Stimulated activated CD8-positive, alpha-beta memory T cell treated with anti-CD3 and anti-CD28 coated beads, Interleukin-7, amount 100 ng/mL, for 48 hours (primary cell): ENCODE measurements at places on chromosomes 16 and 17.

DNA sequence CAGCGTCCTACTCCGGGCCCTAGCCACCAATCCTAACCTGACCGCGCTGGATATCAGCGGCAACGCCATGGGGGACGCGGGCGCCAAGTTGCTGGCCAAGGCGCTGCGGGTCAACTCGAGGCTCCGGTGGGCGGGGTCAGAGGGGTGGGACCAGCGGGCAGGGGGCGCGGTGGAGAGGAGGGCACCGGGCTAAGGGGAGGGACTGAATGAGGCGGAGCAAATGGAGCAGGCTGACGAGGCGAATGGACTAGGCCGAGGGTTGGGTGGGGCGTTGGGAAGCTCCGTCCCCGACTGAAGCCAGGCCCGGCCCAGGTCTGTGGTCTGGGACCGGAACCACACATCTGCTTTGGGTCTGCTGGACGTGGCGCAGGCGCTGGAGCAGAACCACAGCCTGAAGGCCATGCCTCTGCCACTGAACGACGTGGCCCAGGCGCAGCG, 4.6 kb downstream of the CARMIL2 start:
- DNase-seq = no peak

- DNase-seq = no peak
These were observed 474.4 kb downstream of the SLC39A11 start for GRCh38 chr17:72618001-72618509.

- DNase-seq = no peak
These were observed 9.2 kb downstream of the UBFD1 start for GRCh38 chr16:23566724-23567123.

GRCh38 chr16:73018821-73019456, 29.0 kb downstream of the ZFHX3 start:
- DNase-seq = no peak

GRCh38 chr17:50765454-50766221, 1.7 kb downstream of the ANKRD40CL start:
- no peak for DNase-seq

DNA sequence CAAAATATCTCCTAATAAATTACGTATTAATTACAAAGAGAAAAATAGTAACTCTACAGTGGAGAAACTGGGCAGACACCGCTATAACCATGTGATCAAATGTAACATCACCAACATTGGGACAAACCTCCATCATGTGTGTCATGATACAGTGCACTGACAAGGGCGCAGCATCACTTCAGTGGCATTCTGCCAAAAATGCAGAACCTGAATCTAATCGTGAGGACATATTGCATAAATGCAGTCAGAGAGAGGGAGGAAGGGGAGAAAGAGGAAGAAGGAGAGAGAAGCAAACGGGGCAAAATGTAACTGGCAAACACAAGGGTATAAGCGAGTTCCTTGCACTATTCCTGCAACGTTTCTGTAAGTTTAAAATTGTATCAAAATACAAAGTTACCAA, 74.2 kb upstream of the MARCHF10 start:
- DNase-seq = no peak

DNA sequence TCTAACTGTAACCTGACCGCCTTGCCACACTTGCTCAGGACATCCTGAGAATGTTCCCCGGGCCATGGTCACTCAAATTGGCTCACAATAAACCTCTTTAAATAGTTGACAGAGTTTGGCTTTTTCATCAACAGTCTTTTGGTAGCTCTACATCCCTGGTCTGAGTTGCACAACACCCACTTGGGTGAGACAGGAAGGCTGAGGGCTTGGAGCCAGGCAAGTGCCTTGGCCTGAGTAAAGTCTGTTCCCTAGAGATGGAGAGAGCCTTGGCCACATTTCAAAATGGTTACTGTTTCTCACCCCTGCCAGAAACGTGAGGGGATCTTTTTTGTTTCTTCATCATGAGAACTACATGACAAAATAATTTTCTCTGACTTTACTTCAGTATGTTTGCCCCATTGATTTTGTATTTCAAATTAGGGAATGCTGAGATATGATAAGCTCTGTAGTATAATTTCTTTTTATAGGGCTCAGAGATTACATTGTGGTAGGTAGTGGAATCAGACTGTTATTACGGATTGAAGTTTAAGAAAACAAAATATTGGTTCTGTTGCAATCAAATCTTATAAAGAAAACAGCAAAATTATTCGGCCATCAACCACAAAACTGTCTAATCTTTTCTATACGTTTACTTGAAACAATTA, 53.9 kb upstream of the NETO2 start:
- DNase-seq = no peak

DNA sequence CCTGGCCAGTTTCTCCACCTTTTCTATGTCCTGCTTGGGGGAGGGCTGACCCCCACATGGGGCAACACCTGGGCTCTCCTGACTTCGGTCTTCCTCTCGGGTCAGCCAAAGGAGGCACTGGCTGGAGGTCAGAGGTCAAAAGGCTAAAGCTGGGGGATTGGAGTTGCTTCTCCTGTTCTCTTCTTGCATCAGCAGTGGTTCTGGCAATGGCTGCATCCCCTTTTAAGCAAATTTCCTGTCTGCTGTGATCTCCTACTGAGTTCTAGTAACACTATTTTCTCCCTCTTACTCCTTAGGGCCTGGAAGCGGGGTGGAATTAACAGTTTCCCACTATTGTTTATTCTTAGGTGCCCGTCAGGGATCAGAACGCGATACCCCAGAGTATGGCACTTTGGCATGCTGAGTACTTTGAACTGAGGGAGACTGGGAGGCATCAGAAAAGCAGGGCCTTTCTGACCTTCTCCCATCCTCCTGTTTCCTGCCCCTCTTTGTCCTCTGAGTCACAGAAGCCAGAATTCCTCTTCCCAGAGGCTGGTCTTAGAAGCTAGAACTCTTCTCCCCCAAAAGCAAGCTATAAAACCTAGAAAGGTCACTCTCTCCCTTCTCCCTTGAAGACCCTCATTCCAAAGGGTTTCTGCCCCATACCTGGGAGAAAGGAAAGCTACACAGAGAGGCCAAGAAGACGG, 268.2 kb downstream of the STX8 start:
- DNase-seq = no peak

DNA sequence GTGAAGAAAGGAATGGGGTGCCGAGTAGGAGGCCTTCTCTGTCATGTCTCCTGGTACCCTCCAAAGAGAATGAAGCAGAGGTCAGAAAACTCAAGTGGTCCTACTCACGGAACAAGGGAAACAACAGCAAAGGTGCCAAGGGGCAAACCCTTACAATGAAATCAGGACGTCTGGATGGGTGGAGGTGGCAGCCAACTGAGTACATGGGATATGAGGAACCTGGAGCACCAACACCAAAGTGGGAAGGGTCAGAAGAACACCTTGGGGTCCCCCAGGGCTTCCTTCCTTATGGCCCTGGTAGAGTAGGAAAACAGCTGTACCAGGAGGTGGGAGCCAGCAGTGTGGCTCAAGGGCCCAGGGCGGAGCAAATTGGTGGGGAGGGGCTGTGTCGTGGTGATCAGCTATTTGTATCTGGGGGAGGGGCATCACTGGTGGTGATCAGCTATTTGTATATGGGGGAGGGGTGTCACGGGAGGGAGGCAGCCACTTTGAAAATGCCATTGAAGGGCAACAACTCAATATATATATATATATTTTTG, 643 bp downstream of the HIGD1B start:
- no peak for DNase-seq

DNA sequence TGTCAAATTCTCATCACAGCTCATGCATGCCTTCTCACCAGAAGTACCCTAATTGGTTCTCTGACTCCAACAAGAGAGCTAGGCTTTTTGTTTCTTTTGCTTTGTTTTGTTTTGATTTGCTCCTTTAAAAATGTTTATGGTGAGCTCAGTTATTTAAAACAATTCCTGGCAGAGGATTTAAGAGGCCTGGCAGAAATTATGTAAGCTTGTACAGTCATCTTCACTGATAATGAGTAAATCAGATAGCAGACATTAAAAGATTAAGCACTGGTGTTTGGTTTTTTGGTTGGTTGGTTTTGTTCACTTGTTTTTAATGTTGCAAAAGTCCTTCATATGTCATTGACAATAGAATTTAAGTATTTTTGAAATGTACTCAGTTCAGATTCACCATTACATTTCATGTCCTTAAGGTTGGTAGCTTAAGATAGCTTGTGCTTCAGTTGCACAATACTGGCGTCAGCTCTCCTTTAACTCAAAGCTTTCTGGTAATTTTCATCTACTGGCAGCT, 378.9 kb downstream of the CDH13 start:
- no peak for DNase-seq

GRCh38 chr17:51228161-51228560, 31.7 kb downstream of the MBTD1 start:
- DNase-seq = no peak

GRCh38 chr17:81402981-81403467, 7.8 kb downstream of the BAHCC1 start:
- DNase-seq = no peak

GRCh38 chr16:77762262-77762661, 26.1 kb upstream of the VAT1L start:
- DNase-seq = no peak

GRCh38 chr17:50562242-50563091, 2.0 kb downstream of the CACNA1G start:
- DNase-seq = no peak

DNA sequence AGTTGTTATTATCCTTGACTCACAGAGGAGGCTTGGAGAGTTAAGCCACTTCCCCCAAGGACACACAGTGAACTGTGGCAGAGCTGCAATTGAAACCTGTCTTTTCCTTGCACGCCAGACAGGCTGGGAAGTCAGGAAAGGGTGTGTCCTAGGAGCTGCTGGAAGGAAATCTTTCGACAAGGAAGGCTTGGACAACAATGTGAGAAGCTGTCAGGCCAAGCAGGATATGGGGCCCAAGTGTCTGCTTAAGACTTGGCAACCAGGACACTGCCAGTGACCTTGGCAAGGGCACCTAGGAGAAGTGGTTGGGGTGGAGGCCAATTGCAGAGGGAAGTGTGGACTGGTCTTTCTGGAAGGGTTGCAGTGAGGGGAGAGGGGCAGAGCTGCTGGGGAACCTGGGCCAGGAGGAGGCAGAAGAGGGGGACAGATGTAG, 2.1 kb upstream of the CAMKK1 start:
- no peak for DNase-seq

GRCh38 chr17:61757168-61757567, 106.2 kb downstream of the BRIP1 start:
- DNase-seq = no peak

DNA sequence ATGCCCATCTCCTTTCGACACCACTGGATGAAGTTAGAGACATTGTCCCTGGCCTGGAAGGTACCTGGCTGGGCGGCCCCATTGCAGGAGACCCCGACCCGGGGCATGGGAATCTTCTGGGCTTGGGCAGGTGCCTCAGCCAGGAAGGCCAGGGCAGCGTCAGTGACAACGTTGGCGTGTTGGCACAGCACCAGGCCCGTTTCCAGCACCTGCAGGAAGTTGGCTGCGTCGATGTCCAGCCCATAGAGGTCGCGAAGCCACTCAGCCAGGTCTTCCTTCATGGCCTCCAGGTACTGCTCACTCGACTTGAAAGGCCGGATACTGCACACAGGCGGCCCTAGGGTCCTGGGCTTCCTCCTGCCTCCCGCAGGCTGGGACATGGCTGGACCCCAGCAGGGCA, 568 bp downstream of the GAS2L2 start:
- no peak for DNase-seq

DNA sequence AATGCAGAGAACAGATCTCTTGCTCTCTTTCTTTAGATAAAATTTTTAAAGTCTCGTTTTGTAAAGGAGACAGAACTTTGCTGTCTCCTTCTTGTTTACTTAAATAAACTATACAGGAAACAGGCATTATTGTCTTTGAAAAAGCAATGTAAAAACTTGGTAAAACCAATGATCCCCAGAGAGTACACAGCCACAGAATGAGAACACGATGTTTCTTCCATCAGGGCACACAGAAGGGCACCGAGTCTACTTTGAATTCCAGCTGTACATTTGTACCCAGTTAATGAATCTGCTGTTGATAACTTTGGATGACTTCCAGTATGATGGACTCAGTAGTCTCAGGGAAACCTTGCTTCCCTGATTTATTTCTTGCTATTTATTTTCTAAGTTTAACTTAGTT, 8.1 kb upstream of the TMEM100 start:
- DNase-seq = no peak

- DNase-seq = no peak
These were observed 8.8 kb downstream of the BPTF start for GRCh38 chr17:67833946-67834631.

DNA sequence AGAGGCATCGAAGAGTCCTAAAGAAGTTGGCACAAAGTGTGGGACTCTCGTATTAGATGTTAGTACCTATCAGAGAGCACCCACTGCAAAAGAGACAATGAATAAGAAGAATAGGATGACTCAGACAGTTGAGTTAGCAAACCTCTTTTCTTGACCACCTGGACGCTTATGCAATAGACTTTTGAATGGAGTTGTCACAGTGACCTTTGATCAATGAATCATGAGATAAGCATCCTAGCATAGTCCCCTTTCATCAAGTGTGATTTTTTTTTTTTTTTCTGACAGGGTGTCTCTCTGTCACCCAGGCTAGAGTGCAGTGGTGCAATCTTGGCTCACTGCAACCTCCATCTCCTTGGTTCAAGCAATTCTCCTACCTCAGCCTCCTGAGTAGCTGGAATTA, 1417.9 kb upstream of the GOT2 start:
- no peak for DNase-seq

GRCh38 chr16:73878611-73879010, 418.0 kb upstream of the PSMD7 start:
- DNase-seq = no peak

- DNase-seq = no peak
These were observed 24.4 kb downstream of the SNN start for GRCh38 chr16:11692651-11693050.

DNA sequence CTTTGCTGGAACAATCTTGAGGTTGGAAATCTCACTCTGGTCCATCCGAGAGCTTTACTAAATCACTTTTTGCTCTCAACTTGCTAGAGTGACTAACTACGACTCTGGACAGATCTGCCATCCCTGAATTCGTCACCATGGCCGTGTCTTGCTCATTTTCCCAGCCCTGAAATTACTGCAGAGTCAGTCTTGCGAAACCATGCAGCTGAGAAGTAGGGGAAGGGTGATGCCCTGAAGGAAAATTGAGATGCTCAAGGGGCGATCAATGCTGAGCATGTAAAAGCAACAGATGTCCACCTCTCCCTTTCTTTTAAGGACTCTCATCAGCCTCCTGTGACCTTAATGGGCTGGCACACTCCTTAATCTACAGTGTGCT, 18.8 kb downstream of the PCTP start:
- no peak for DNase-seq
